AG09319 (cell line): ENCODE measurements at places on chromosomes 12 and 14.

DNA sequence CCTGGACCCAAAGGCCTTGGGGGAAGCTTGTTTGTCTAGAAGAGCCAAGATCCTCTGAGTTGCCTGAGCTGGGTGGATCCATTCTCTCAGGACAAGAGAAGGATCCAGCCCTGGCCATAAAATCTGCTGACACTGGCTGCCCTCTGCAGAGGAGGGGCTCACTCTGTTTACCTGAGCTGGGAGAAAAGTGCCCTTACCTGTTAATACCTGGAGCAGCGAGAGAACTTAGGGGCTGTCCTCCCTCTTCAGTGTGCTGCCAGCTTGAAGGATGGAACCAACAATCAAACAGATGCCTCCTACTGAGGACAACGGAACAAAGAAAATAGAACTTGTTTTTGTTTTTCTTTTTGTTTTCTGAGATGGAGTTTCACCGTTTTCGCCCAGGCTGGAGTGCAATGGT lies 7.3 kb upstream of the KRT7 start:
- DNase-seq = no peak

DNA sequence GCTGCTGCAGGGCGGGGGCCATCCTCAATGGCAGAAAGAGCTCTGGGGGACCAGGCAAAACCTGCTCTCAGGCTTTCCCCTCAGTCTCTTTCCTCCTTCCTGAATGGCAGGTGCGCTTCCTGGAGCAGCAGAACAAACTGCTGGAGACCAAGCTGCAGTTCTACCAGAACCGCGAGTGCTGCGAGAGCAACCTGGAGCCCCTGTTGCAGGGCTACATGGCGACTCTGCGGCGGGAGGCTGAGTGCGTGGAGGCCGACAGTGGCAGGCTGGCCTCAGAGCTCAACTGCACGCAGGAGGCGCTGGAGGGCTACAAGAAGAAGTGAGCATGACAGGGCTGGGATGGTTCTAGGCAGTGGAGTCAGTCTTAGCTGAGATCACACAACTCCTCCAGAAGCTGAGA lies 22.9 kb upstream of the KRT83 start:
- DNase-seq = no peak

GRCh38 chr12:91901381-91902074 lies 244.1 kb downstream of the BTG1 start:
- no peak for DNase-seq

DNA sequence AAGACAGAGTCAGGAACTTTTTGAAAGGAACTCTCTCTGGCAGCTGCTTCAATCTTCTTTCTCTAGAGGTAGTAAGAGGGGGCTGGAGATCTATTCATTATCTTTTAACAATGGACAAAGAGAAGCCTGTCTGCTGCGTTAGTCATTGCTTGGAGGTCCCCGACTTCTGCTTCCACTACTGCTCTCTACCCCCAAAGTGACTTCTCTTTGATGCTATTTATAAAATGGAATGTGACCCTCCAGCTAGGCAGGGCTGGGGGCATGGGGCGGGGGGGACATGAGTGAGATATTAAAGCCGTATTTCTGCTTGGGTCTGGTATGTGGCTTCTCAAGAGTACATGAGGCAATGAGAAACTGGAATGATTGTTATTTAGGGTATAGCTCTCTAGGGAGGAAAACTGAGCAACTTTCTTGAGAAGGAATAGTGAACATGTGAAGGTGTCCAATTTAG lies 41.4 kb upstream of the NUDT4 start:
- DNase-seq = no peak

DNA sequence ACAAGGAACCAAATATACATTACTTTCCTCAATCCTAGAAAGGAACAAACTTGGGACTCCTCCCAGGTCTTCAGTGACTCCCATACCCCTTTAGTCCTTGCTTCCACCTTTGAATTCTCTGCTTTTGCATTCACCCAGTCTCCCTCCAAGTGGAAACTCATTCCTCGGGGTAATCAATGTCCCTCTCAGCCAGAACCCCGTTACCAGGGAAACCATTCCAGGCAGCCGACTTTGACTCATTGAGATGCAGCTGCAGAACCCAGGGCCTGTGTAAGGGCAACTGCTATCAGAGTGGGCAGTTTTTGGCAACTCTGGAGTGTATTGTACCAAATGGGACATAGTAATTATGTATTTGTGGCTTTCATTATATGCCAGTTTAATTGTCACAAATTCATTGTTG lies 186.2 kb downstream of the NRXN3 start:
- DNase-seq = no peak

GRCh38 chr12:20404576-20405346 lies 36.4 kb downstream of the PDE3A start:
- DNase-seq = no peak
